ENCODE measurements at places on chromosomes 4 and X.

DNA sequence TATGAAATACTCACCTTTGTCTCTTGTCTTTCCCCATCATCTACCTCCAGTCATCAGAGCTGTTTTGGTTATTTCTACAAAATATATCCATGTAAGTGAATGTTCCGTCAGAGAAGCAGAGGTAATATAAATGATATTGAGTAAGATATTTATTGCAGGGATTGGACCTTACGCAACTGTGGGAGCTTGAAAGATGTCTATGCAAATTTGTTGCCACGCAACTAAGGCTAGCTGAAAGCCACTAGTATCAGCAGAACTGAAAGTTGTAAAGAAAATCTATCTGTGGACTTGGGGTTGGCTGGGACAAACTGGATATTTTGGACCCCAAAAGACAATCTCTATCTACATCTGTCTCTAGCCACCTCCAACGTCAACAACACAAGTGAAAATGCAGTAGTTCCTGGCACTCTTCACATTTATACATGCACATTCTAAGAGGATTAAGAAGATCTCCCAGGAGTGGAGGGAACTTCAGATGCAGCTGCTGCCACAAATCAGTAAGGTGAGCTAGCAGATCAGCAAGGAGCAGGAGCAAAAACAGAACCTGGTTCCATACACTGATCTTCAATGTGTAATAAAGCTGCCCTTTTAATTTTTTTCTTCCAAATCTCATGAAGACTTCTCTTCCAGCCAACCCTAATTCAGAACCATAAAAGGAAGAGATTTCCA, 8.5 kb upstream of the CCSER1 start:
- H3K27ac ChIP-seq = no peak overlapping the region
- H3K4me1 ChIP-seq = no peaks in the 10 kb centered on the region
- DNase-seq = no peak
- no peaks in the 10 kb centered on the region for H3K27me3 ChIP-seq

- no peaks in the 10 kb centered on the region for H3K27me3 ChIP-seq
- DNase-seq = no peak
- no peaks in the 10 kb centered on the region for H3K4me1 ChIP-seq
- no peaks in the 10 kb centered on the region for H3K36me3 ChIP-seq
These were observed 7.1 kb upstream of the TMEM35A start for GRCh38 chrX:101071582-101071981.

DNA sequence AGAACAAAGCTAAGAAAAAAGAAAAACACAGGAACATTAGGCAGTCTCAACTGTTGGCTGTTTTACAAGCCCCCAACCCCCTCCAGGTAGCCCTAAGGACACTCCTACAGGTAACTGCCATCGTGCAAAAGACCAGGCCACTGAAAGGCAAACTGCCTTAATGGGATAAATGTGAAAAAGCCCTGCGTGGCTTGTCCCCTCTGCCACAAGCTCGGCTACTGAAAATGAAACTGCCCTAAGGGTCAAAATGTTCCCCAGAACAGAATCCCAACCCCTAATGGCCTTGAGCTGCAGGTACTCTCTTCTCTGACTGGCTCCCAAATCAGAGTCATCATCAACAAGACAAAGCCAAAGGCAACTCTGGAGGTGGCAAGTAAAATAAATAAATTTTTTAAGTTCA, 84.8 kb downstream of the MSN start:
- H3K27me3 ChIP-seq = no peaks in the 10 kb centered on the region
- no peak overlapping the region for H3K27ac ChIP-seq
- no peak overlapping the region for H3K4me3 ChIP-seq
- H3K36me3 ChIP-seq = no peaks in the 10 kb centered on the region
- peaks cover 14% of the 10 kb centered on the region for H3K4me1 ChIP-seq

DNA sequence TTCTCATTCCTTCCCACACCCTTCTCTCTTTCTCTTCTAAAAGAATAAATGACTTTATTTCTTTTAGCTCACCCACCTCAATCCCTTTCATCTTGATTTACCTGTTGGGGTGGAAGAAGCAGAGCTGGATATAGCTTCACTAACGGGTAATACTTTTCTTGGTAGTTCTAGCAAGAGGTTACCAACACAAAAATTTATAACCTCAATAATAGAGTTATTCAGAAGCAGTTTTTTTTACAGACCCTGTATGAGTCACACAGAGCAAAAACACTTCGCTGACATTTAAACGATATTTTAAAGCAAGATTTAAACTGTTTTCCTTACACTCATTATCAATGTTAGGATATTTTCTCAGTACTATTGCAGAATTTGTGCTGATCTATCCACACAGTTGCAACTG, 42.4 kb downstream of the CBLL2 start:
- no peak overlapping the region for H3K27ac ChIP-seq
- no peaks in the 10 kb centered on the region for H3K36me3 ChIP-seq
- no peaks in the 10 kb centered on the region for H3K4me1 ChIP-seq
- H3K4me3 ChIP-seq = no peak overlapping the region
- no peak for DNase-seq
- H3K27me3 ChIP-seq = no peaks in the 10 kb centered on the region

DNA sequence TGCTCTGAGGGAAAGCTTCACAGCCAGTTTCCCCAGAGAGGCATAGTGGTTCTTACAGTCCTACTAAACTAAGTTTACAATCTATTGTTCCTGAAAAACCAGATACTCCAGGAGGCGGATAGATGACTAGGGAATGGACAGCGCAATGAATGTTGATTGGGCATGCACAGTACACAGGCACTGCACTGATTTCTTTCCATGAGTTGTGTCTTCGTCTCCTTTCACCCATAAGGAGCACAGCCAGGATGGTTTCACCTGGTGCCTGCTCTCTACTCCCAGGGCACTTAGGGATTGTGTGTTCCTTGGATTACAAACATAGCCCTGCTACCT, 144.9 kb downstream of the PALLD start:
- DNase-seq = no peak

GRCh38 chr4:158422546-158422945, 99.1 kb upstream of the RXFP1 start:
- H3K4me1 ChIP-seq = no peaks in the 10 kb centered on the region
- H3K36me3 ChIP-seq = no peaks in the 10 kb centered on the region
- H3K27me3 ChIP-seq = no peaks in the 10 kb centered on the region
- no peak overlapping the region for H3K4me3 ChIP-seq

GRCh38 chr4:3756343-3757059, 9.7 kb upstream of the ADRA2C start:
- no peaks in the 10 kb centered on the region for H3K4me1 ChIP-seq
- H3K36me3 ChIP-seq = no peaks in the 10 kb centered on the region
- H3K4me3 ChIP-seq = no peak overlapping the region
- H3K27ac ChIP-seq = no peak overlapping the region
- H3K27me3 ChIP-seq = no peaks in the 10 kb centered on the region

DNA sequence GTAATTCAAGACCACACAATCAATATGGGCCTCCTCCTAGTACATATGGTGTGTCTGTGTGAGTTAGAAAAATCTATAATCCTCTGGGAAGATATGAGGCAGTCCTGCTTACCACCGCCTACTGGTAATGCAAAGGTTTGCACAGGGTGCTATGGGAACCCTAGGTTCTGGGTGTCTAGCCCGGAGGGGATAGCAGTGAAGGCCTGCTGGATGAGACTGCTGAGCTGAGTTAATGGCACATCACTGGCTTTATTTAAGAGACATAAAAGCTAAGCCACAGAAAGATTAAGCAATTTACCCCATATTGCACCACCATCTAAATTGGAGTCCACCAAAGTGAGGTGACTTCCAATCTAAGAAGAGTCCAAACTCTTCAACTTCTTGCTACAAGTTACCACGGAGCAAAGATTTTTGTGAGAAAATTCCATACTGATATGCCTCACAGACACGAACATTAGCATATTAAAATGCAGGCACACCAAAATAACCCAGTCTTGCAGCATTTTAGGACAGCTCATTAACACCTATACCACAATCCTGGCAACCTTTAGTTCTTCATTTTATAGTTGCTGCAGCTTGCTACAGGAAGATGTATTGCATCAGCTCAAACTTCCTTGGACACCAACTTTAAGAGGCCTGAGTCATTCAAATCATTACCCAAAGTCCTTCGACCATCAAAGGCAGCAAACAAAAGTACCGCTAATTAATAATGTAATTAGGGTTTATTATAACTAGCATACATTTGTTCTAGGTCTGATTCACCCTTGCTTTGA, 13.7 kb downstream of the DGKK start:
- H3K27ac ChIP-seq = no peak overlapping the region
- no peak overlapping the region for H3K4me3 ChIP-seq
- no peaks in the 10 kb centered on the region for H3K27me3 ChIP-seq
- no peaks in the 10 kb centered on the region for H3K36me3 ChIP-seq

- no peak overlapping the region for H3K4me3 ChIP-seq
- H3K27me3 ChIP-seq = no peaks in the 10 kb centered on the region
- DNase-seq = no peak
These were observed 83.0 kb downstream of the AFF1 start for GRCh38 chr4:87017580-87018342.

- peaks cover 6% of the 10 kb centered on the region for H3K4me1 ChIP-seq
- H3K4me3 ChIP-seq = no peak overlapping the region
These were observed 3.5 kb upstream of the VMA21 start for GRCh38 chrX:151393514-151393913.

DNA sequence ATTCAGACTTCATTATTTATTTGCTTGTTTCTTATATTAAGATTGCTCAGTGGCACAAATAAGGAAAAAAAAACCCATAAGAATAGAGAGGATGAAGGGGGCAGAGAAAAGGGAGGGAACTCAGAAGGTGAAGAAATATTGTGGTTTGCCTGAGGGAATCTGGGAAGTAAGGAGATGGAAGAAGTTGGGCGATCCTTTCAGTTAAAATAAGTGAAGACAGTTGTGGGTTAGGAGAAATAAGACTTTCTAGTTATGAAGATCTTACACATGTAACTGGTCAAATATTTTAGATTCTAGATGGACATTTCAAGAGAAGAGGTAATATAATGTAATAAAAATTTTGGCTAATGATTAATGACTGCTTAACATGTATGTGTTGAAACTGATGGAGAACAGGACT, 138.7 kb upstream of the LIMCH1 start:
- no peaks in the 10 kb centered on the region for H3K27me3 ChIP-seq
- no peak for DNase-seq
- H3K4me3 ChIP-seq = no peak overlapping the region
- H3K27ac ChIP-seq = no peak overlapping the region
- H3K4me1 ChIP-seq = no peaks in the 10 kb centered on the region
- no peaks in the 10 kb centered on the region for H3K36me3 ChIP-seq

- DNase-seq = no peak
- no peaks in the 10 kb centered on the region for H3K36me3 ChIP-seq
- H3K4me3 ChIP-seq = no peak overlapping the region
- no peaks in the 10 kb centered on the region for H3K4me1 ChIP-seq
- no peak overlapping the region for H3K27ac ChIP-seq
These were observed 28.1 kb upstream of the JAKMIP1 start for GRCh38 chr4:6228158-6229067.

Measured in thymus (tissue), 14 donors.